Pancreas (tissue), 10 donors: ENCODE measurements at places on chromosomes 13 and 19.

DNA sequence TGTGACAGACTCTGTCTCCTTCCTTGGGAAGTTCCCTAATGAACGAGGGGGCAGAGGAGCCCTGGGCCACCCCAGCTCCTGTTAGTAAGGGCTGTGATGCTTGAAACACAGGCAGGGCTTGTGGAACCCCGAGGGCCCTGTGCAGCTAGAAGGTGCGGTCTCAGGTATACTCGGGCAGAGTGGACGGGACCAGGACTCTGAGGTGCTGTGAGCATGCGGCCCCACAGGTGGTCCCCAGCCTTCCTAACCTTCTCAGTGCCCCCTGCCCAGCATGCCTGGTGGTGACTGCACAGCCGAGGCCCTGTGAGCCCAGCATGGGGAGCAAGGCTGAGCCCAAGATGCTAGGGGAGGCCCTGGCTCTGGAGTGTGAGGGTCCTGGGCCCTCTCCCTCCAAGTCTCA, 4.0 kb upstream of the SIGLEC8 start:
- no peak for DNase-seq

GRCh38 chr13:94454906-94455305, 24.6 kb downstream of the DCT start:
- DNase-seq, result no peak

DNA sequence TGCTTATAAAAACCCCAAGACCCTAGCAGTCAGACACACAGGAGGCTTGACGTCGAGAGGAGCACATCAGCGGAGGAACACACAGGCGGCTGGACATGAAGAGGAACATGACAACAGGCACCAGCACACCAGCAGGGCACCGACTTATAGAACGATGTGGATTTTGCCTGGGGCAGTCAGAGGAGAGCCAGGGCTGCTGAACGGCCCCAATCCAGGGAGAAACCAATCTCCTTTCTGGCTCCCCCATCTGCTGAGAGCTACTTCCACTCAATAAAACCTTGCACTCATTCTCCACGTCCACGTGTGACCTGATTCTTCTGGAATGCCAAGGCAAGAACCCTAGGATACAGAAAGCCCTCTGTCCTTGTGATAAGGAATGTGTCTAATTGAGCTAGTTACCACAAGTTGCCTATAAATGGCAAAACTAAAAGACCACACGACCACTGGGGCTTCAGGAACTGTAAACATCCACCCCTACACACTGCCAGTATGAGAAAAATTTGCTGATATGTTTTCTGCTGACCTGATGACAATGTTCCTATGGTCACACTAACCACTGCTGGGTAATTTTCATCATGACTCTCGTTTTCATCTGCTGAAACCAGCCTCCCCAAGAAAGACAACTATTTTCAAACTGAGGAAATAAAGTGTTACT, 35.8 kb upstream of the CEACAM21 start:
- DNase-seq, result no peak

DNA sequence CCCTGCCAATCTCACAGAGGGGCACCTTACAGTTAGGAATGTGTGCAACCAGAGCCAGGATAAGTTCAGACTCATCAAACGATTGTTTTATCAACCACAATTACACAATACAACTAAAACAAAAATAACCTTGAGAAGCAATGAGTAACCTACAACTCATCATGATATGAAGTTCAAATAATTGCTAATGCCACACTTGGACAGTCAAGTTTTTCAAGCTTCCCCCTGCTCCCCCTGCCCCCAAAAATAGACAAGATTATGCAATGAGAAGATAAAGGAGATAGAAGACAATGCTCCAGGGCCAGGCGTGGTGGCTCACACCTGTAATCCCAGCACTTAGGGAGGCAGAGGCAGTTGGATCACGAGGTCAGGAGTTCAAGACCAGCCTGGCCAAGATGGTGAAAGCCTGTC, 13.6 kb upstream of the KPNA3 start:
- DNase-seq, result no peak

- no peak for DNase-seq
These were observed 63.7 kb upstream of the TMTC4 start for GRCh38 chr13:100738176-100738855.

DNA sequence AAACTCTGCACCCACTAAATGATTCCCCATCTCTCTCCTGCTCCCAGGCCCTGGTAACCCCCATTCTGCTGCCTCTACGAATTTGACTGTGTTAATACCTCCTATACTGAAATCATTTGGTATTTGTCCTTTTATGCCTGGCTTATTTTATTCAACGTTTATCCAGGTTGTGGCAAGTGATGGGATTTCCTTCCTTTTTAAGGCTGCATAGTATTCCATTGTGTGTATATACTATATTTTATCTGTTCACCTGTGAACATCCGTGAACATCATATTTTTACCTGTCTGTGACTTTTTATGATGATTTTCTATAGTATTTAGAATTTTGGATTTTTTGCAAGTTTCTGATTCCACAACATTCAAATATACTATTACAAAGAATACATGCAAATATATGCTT, 13.9 kb upstream of the CEBPG start:
- no peak for DNase-seq

DNA sequence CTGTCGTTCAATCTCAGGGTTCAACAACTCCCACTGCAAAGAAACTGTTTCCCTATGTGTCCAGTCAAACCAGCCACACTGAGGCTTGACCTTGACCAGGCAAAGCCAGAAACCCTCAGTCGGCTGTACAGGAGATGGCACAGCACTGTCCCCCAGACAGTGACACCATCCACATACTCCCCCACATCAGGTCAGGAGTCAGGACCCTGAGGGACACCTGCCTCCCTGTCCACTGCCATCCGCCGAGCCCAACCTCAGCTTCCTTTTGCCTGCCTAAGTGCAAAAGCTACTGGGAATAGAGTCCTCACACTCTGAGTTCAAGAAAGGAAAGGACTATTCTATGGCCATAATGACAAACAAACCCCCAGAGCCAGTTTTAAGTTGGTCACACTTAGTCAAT, 66.8 kb downstream of the ATP7B start:
- DNase-seq, result no peak

DNA sequence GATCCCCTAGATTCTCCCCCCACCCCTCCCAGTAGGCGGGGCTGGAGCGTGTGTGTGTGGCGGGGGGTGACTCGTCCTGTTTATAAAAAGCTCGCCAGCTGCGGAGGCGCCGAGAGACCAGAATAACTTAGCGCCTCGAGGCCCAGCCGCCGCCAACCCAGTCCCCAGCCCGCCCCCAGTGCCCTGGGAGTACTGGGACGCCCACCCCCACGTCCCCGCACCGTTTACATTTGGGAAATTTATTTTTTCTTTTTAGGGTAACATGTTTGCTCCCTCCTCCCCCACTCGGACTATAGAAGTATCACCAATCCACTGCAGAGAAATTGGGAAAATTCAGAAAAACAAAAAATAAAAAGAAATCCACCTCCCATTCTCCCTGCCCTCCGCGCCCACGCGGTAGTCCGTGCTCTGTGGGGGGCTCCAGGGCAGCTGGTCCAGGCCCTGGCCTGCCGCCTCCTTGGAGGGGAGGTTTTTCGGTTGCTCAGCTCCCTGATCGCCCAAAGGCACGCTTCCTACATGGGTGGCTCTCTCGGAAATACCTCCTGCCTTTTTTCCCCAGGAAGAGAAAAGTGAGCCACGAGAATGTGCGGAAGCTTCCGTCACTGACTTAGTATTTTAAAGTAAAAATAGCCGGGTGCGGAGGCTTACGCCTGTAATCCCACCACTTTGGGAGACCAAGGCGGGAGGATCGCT, 1.5 kb upstream of the RAB3A start:
- DNase-seq, result peak; percentile 66

- no peak for DNase-seq
These were observed 37.1 kb downstream of the ESD start for GRCh38 chr13:46759846-46760245.

DNA sequence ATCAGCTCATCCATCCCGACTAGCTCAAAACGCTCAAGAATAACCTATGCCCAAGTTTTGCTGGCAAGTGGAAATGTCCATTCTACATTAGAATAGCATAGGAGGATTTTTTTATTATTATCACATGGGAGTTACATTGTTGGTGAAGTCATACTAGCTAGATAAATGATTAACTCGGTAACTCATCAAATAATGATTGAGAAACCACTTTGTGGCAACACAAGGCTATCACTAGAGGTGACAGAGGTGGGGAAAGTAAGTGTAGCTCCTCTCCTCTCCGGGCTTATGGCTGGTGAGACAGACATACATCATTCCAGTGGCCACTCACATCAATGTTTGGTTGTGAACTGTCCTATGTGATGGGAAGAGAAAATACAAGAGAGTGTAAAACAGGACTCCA, 161.6 kb downstream of the ZIC5 start:
- DNase-seq, result no peak

DNA sequence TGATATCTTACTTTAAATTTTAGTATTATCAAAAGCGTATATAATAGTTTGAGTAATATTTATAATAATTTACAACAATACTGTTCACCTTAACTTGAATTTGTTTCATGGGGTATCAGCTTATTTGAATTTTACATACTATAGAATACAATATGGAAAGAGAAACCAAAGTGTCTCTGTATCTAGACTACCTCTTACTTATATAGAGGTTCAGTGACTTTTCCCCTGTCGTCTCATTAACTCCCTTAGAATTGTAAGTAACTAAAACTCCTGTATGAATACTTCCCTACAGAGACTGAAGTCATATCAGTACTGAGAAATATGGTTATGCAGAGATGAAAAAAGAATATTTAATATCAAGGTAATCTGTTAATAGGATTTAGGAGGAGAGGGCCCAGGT, 26.8 kb downstream of the COG6 start:
- DNase-seq, result no peak

GRCh38 chr19:39412867-39413271, 400 bp downstream of the PLEKHG2 start:
- DNase-seq, result no peak

- peak; percentile 20 for DNase-seq
These were observed 512 bp upstream of the ZNF93 start for GRCh38 chr19:19900139-19900728.

- DNase-seq, result no peak
These were observed 49.2 kb upstream of the PCCA start for GRCh38 chr13:100039740-100040139.

DNA sequence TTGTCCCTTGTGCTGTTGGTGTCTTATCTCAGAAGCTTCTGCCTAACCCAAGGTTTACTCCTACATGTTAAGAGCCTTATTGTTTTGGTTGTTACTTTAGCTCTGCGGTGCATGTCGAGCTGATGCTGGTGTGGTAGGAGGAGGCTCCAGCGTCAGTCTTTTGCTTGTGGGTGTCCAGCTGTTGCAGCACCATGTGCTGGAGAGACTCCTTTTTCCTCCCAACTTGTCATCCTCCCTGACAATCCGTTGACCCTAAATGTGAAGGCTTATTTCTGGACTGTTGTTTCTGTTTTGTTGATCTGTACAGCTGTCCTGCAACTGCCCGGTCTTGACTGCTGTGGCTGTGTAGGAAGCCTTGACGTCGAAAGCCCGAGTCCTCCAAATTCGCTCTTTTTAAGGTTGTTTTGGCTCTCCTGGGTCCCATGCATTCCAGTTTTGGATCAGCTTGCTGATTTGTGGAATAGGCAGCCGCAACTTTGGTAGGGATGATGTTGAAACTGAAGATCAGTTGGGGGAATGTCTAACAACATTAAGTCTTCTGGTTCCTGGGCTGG, 15.3 kb downstream of the NAXD start:
- no peak for DNase-seq

- DNase-seq, result no peak
These were observed 1.6 kb downstream of the RNASEH2B start for GRCh38 chr13:50911081-50911631.

DNA sequence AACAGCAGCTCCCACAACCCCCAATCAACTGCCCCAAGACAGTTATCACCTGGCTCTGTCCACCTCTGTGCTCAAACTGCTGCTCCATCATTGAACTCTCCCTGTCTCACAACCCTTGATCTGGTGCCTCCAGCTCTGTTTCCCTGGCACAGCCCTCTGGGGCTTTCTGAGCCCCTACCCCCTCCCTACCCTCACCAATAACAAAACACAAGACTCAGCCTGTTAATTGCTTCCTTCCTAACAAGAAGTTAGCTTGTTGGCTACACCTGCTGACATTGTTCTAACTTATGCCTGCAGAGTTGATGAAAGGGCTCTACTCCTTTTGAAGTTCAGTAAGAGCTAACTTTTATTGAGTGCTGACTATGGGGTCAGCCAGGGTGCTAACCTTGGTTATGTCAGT, 99.4 kb upstream of the FNDC3A start:
- DNase-seq, result no peak

GRCh38 chr13:40026741-40027140, 371.3 kb downstream of the COG6 start:
- DNase-seq, result no peak

DNA sequence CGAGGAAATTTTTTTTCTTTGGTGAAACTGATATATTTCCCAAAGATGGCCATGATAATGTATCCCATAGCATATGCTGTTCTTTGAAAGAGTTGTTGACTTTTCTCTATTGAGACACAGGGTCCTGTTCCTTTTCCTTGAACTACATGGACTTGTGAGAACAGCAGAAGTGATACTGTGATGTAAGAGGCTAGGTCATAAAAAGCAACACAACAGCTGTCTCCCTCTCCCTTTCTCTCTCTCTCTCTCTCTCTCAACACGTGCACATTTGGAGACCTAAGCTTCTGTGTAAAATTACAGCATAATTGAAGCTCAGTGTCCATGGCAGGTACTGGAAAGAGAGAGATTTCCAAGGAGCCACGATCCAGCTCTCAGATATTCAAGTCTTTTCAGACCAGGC, 1712.4 kb downstream of the EFNB2 start:
- DNase-seq, result no peak

DNA sequence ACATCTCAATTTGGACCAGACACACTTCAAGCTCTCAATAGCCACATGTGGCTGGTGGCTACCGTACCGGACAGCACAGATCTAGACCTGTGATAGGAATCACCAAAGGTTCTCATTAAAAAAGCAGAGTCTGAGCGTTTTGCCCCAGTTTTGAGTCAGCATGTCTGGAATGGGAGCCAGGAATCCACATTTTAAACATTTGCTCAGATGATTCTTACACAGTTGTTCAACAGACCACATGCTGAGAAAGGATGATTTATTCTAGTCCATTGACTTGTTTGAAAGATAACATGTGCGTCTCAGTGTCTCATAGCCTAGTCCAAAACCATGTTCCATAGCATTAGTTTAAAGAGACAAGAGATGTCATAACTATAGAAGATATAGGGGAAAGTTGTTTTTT, 53.4 kb downstream of the FLT3 start:
- no peak for DNase-seq

DNA sequence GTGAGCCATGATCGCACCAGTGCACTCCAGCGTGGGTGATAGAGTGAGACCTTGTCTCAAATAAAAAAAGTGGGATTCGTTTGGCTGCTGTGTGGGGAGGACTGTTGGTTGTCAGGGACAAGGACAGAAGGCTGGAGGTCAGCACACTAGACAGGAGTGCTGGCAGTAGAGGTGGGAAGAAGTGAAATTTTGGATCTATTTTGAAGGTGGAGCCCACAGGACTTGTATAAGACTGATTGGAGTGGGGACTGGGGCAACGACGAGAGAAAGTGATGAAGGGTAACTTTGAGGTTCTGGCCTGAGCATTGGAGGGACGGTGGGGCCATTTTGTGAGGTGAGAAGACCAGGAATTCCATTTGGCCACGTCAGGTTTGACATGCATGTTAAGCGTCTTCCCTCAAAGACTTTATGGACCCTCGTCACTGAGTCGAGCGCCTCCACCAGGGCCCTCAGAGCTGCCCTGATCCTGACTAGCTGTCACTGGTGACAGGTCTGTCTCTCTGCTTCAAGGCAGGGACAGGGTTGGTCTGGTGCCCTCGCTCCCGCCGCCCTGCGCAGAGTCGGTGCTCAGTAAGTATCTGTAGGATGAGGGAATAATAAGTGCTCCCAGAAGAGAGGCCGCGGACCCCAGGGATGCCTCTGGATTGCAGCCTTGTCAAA, 673 bp downstream of the CTU1 start:
- DNase-seq, result no peak
